Caki2 (cell line): ENCODE measurements at places on chromosomes 2 and 18.

GRCh38 chr2:207682557-207682956, 28.9 kb upstream of the CCNYL1 start:
- no peak for DNase-seq

DNA sequence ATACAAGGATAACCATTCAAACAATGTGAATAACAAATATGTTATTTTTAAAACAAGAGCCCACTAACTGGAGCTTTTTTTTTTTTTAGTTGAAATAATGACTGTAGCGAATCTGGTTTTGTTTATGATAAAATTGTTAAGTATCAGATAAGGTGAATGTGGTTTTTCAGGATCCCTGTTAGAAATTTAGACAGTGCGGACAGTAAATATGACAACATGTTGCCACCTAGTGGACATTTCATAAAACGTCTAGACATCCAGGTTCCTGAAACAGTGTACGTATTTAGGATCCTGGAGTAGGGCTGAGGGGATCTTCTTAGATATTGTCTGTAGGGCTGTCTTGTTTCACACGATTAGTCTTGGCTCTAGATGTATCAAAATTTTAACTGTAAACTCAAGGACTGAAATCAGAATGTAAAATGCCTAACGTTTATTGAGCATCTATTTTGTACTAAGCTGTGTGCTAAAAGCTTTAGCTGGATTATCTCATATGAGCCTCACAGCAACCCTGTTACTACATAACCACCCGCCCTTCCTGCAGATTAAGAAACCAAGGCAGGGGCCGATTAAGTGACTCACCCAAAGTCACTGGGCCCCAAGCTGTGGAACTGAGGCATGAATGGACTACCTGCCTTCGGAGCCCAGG, 23.9 kb upstream of the CCDC68 start:
- peak; percentile 20 for DNase-seq

GRCh38 chr2:26535663-26536275, 57.8 kb upstream of the OTOF start:
- DNase-seq: no peak

GRCh38 chr2:30655211-30655610, 152.0 kb downstream of the CAPN13 start:
- no peak for DNase-seq

DNA sequence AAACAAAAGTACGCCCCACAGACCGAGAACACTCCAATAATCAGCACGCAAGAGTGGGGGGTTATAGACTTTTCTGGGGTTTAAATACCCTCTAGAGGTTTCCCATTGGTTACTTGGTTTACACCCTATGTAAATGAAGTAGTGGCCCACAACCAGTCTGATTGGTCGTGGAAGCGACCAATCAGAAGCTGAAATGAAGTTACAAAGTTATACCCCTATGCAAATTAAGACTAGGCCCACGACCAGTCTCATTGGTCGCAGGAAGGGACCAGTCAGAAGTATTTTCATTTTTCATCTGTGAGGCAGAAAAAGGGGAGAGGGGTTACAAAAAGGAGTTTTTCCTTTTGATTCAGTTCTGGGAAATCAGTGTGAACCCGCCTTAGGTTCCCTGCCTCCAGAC, 55.3 kb upstream of the YWHAQ start:
- peak; percentile 56 for DNase-seq

GRCh38 chr2:12755384-12755783, 38.6 kb downstream of the TRIB2 start:
- DNase-seq: no peak

DNA sequence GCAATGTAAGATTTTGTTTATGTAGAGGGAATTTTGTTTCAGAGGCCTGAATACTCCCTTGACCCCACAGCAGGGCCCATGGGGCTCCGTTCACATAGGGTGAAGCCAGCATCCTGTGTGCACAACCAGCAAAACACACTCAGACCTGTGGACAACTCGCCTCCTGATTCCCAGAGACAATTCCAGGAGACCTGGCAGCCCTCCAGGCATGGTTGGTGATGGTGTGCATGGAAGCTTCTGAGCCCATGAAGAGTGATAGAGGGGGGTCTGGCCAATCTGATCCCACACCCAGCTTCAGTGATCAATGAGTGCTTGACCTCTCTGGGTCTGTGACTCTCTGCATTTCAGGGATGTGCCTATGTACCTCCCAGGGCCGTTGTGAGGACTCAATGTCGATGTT, 91.0 kb upstream of the RAB6C start:
- no peak for DNase-seq

DNA sequence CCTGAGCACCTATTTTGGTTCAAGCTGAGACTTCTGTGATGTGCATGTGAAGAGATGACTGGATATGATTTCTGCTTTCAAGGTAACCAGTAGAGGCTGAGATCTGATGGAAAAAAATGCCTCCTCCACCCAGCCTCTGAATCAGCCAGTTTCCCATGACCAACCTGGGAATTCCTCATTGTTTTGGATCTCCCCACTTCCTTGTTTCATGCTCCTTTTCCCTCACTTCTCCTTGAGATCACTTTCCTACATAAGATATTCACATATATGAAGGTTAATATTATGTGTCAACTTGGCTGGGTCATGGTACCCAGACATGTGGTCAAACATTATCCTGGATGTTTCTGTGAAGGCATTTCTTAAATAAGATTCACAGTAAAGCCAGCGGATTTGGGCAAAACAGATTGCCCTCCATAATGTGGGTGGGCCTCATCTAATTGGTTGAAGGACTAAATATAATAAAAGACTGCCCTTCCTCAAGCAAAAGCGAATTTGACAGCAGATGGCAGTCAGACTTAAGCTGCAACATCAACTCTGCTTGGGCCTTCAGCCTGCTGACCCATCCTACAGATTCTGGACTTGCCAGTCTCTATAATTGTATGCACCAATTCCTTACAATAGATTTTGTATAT, 379.4 kb downstream of the TNS1 start:
- DNase-seq: no peak

DNA sequence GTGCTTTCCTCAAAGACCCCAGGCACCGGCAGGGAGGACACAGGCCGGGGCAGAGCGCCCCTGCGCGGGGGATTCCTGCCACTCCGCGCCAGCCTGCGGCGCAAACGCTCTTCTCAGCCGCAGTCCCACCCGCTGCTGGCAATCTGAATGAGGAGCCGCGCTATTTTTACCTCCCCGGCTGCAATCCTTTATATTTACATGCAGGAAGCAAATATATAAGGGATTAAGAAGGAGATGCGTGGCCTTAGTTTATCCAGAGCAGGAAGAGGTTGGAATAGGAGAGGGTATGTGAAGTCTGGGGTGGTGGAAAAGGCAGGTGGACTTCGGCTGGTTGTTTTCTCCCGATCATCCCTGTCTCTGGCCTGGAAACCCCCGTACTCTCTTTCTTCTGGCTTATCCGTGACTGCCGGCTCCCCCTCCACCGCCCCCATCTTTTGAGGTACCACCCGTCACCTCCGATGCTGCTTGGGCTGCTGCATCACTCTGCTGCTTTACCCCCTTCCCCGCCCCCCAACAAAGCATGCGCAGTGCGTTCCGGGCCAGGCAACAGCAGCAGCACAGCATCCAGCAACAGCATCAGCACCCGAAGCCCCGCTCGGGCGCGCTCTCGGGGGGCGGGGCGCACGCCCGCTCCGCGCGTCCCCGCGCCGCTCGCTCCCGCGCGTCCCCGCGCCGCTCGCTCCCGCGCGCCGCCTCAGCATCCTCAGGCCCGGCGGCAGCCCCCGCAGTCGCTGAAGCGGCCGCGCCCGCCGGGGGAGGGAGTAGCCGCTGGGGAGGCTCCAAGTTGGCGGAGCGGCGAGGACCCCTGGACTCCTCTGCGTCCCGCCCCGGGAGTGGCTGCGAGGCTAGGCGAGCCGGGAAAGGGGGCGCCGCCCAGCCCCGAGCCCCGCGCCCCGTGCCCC, at the start of gene ADAM23:
TSS of gene ADAM23 (plus strand) at position 700 of the 902 bp plus-strand sequence. CDS start 335 bp downstream, outside the sequence.
- DNase-seq: peak; percentile 34

- peak; percentile 64 for DNase-seq
These were observed 1.1 kb upstream of the LIPG start for GRCh38 chr18:49560624-49561288.

- DNase-seq: no peak
These were observed 11.1 kb downstream of the HS6ST1 start for GRCh38 chr2:128307595-128307994.

- DNase-seq: peak; percentile 62
These were observed 56.7 kb upstream of the FAM98A start for GRCh38 chr2:33655626-33656320.

- DNase-seq: no peak
These were observed 149.6 kb upstream of the CWC22 start for GRCh38 chr2:180156651-180157050.

- no peak for DNase-seq
These were observed 94.3 kb upstream of the GLI2 start for GRCh38 chr2:120641366-120641771.

GRCh38 chr2:189327879-189328847, 113.1 kb upstream of the WDR75 start:
- DNase-seq: no peak

- no peak for DNase-seq
These were observed 54.7 kb downstream of the BIN1 start for GRCh38 chr2:127052057-127052770.

DNA sequence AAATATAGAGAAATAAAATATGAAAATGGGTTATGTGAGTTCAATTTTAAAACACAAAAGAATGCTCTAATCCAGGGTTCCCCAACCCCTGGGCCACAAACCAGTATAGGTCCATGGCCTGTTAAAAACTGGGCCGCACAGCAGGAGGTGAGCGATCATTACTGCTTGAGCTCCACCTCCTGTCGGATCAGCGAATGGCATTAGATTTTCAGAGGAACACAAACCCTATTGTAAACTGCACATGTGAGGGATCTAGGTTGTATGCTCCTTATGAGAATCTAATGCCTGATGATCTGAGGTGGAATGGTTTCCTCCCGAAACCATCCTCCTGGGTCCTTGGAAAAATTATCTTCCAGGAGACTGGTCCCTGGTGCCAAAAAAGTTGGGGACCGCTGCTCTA, 34.7 kb downstream of the TTR start:
- no peak for DNase-seq

- DNase-seq: peak; percentile 2
These were observed 106.4 kb upstream of the HNRNPA3 start for GRCh38 chr2:177106212-177106611.

DNA sequence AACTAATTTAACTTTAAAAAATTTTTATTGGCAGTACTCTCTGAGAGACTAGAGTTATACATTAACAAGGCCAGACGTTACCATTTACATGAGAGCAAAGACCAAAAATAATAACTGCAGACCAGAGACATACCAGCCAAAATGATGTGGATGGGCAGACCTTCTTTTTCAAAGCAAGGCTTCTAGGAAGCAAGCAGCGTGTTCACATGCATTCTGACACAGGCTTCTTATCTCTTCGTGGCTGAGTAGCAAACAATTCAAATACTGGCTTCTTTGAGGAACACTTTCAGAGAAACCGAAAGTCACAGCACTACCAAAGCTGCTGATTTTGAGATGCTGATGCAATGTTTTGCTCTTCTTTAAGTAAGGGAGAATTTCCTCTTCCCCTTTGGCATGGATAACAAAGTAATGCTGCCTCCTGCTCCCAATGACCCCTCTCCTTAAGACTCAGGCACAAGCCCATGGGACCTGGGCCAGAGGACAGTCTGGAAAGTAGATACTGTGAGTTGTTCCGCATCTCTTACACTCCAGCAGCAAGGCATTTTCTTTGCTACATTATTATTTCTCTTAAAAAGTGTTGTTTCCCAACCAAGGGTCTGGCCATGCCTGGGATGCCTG, 181.9 kb downstream of the MREG start:
- peak; percentile 67 for DNase-seq

DNA sequence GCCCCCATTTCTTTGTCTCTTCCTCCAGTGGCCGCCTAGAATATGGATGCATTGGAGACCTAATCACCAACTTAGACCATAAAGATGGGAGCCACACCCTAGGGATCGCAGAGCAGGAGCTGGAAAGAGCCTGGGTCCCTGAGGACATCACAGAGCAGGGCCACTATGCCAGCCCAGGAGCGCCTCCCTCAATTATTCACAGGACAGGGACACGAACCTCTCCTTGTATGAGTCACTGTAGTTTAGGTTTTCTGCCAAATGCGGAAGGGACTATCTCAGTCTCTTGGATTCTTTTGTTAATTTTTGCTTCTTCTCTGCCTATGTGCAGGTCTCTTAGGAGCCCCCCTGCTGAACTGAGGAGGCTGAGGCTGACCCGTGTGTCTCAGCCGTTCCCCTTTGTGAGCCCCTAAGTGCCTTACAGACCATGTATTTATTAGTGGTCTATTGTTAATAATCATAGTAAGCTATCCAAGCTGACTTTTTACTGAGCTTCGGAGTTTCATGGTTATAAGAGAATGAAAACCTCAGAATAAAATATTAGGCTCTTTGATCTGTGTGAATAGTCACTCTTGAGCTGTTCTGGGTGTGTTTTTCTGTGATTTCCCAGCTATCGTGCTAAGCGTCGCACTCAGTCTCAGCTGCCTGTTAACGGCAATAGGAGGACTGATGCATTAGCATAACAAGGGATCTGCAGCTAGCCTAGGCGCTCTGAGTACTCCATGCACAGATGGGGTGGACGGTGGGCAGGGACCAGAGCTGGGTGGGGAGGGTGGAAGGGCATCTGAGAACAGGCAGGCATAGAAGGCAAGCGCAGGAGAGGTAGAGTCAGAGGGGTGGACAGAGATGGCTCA, 12.7 kb upstream of the PTPN4 start:
- DNase-seq: no peak

- DNase-seq: no peak
These were observed 34.6 kb upstream of the CD28 start for GRCh38 chr2:203671876-203672275.

- DNase-seq: no peak
These were observed 46.8 kb upstream of the PLB1 start for GRCh38 chr2:28449126-28449487.

GRCh38 chr18:79372991-79373390, 22.7 kb upstream of the NFATC1 start:
- no peak for DNase-seq

DNA sequence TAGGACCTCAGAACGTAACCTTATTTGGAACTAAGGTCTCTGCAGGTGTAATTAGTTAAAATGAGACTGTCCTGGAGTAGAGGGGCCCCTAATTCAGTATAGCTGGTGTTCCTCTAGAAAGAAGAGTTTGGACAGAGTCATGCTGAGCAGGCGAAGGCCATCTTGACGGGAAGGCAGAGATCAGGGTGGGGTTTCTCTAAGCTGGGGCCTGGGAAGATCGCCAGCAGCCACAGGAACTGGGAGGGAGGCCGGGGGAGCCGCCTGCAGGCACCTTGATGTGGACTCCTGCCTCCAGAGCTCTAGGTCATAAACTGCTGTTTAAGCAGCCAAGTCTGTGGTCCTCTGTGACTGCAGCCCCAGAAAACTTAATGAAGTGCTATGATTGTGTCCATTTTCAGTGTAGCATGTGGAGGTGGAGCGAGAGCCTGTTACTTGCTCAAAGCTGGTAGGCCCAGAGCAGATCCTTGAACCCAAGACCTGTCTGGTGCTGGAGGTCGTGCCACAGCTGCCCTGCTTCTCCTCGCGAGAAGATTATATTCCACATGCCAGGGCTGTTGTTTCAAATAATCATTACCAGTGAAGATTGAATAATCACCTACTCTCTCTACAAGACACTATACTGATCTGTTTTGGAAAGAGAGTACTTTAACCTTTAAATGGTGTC, 105.7 kb downstream of the TPO start:
- peak; percentile 36 for DNase-seq

- peak; percentile 82 for DNase-seq
These were observed 41.4 kb upstream of the ITGB6 start for GRCh38 chr2:160241251-160242137.
